HFFc6 (cell line): ENCODE measurements at places on chromosomes 5 and 9. TPM values are rescaled to one million over a fixed set of nuclear protein-coding genes. Genes with fewer than 3 reads are reported as not detected.

DNA sequence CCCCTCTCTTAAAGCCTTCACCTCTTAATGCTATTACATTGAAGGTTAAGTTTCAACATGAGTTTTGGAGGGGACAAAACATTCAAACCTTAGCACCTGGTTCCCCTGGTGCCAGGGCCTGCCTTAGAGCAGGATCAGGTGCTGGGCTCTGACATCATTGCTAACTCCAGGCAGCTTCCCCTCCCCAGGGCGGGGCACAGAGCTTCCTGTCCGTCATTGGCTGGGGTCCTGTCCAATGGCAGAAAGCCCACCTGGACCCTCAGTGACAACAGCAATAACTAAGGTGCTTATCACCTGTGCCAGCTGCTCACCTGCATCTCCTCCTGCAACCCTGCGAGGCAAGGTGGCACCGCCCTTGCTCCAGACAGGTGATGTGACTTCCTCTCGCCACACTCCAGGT lies 177.4 kb downstream of the NSG2 start:
- DNase-seq = no peak

GRCh38 chr5:308672-309271 lies 12.7 kb upstream of the AHRR start:
- DNase-seq = peak; percentile 23

DNA sequence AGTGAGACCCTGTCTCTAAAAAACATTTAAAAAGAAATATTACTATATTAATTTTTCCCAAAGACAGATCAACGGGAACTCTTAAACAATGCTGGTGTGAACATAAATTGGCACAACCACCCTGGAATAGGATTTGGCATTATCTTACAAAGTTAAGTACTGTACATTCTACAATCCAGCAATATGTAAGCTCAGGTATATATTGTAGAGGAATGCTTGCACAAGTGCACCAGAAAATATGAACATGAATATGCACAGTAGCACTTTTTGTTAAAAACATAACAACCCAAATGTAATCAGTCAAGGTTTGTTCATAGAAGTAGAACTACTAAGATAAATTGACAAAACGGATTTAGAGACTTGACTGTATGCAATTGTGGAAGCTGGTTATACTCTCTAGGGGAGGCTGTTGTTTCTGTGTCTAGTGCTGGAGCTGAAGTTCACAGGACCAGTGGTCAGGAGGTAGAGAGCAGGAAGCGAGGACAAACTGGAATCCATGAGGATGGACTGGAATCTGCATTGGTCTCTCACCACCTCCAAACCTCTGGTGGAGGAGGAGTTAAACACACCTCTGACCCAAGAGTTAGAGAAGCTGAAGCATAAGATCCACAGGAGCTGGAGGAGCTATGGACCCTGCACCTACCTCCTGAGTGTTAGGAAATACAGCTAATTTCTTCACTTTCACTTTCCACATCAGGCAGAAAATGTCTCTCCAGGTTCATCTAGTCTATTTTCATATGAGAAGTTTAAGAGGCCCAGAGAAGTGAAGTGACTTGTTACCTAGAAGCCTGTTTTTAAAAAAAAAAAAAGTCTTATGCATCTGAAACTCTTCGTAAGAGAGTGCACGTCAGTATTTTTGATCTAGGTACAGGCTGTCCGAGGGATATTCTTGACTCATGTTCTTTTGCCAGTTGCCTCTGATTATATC lies 20.3 kb upstream of the RIC1 start:
- no peak for DNase-seq

DNA sequence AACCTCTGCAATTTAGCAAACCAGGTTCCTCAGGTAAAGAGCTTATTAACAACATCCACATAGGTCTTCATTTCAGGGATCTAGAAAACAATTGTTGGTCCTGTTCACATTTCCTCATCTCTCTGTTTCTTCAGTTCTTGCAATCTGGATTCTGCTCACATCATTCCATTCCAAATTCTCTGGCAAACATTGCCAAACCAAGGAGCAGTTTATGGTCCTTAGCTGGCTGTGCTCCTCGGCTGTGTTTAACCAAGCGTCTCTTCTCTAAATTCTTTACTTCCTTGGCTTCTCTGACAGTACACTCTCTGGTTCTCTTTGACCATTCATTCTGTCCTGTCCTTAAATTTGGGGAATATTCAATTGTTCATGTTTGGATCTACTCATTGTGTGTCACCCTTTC lies 65.8 kb upstream of the RANBP3L start:
- DNase-seq = peak; percentile 17

The FAM53C gene
- 26.9 to 34.4 TPM (median 30.3 TPM) in 3 replicates for total RNA-seq

- DNase-seq = no peak
Observed at GRCh38 chr5:66931651-66932050, 264.9 kb downstream of the CD180 start.

- no peak for DNase-seq
Observed at GRCh38 chr5:64534033-64534432, 28.2 kb downstream of the RGS7BP start.

The MTX3 gene
- 12.2 to 13.5 TPM (median 12.9 TPM) in 3 replicates for total RNA-seq

DNA sequence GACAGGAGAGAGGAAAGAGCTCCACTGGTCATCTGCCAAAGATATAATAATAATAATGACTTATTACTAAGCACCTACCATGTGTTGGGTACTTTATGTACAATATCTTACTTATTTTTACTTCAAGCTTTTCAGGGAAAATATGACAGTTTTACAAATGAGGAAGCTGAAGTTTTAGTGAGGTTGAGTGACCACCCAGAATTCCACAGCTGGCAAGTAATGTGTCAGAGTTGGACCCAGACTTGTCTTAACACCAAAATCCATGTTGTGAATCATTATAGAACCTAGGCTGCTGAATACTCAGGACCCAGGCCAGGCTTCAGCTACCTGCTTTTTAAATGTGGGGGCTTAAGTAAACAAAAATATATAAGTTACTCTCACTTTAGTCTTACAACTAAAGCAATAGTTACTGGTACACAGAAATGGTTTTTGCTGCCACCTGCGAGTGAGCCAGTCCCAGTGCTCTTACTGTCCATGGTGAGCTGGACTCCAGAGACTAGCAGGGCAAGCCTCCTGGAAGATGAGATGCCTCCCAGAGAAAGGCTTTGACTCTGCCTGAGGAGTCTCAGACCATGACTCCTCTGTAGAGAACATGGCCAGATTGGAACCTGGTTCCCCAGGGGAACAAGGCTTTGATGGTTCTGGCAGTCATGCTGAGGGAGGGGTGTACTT lies 29.9 kb downstream of the RUSC2 start:
- no peak for DNase-seq
